Calu3 (cell line): ENCODE measurements at places on chromosomes 3 and 15.
A peak's percentile ranks its signal among the peaks of the same experiment; 100 is the strongest.

GRCh38 chr3:178146406-178146831, 389.8 kb upstream of the KCNMB2 start:
- DNase-seq: no peak

DNA sequence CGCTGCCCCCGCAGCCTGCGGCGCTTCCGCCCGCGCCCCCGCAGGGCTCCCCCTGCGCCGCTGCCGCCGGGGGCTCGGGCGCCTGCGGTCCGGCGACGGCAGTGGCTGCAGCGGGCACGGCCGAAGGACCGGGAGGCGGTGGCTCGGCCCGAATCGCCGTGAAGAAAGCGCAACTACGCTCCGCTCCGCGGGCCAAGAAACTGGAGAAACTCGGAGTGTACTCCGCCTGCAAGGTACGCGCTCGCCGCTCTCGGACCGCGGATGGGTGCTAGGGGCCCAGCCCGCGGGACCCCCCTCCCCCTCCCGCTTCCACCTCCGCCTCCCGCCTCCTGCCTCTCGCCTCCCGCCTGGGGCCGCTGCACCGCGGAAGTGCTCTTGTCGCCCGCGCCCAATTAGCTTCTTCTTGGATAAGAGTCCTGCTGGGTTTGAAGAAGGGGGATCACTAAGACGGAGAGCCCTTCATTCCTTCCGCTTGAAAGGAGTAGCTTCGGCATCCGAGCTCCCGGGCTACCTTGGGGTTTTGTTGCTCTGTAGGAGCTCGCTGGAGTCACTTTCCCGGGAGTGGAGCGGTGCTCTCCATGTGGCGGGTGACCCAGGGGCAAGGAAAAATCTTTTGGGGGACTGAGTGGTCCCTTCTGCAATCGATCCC, 426 bp downstream of the KAT2B start:
- DNase-seq: peak; percentile 69

- no peak for DNase-seq
These were observed 511.2 kb downstream of the FOXP1 start for GRCh38 chr3:71072287-71072686.

DNA sequence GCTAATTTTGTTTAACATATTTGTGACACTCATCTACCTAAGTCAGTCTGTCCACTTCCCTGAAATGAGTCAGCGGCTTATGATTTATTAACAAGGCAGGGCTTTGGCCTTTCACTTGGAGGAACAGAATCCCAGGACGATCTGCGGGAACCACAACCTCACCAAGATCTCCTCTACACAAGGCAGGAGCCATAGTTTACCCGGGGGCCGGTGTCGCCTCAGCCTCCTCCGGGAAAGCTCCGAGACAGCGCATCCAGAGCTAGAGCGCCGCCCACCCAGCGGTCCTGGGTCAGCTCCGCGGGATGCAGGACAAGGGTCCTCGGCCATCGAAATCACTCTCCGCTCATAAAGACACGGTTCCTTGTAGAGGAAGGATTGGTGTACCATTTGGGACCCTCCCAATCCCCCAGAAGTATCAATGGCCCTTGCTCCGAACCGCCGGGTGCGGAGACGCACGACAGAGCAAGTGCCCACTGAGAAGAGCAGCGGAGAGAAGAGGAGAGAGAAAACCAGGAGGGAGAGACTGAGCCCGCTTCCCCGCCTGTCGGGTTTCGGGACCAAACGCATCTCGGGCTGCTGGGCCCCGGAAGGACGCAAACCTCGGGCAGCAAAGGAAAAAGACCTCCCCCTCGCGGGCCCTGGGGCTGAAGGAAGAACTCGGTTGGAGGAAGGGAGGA, 13.1 kb upstream of the ALCAM start:
- peak; percentile 24 for DNase-seq

DNA sequence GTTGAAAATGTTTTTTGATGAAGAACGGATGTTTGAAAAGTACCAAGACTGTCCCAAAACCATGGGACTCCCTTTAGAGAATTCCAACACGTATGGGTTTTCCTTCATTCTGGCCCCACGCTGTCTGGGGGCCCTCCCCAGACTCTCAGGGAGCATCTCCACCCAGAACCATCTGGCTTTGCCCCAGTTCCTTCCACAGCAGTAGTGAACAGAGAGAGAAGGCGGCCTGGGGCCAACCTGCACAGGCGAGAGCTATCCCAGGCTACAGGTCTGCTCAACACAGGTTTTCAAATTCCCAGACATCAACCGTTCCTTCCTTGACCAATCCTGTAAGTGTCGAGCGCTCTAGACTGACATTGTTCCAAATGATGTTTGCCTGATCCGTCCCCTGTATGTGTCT, 92.5 kb upstream of the SNRPA1 start:
- DNase-seq: no peak

DNA sequence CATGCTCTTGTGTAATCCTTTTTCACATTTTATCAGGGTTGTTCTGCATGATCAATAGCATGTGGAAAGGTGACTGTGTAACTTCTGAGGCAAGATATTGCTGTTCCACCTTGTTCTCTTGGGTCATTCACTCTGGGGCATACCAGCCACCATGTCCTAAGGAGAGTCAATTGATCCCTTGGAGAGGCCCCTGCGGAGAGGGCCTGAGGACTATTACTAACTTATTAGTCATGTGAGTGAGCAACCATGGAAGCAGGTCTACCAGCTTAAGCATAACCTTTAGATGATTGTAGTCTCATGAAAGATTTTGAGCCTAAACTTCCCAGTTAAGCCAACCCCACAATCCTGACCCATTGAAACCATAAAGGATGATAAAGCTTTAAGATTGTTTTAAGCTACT, 22.0 kb upstream of the COL6A5 start:
- no peak for DNase-seq

- DNase-seq: no peak
These were observed 187.9 kb upstream of the LYSMD4 start for GRCh38 chr15:99921101-99921500.

GRCh38 chr15:40843261-40843884, 475 bp upstream of the SPINT1 start:
- DNase-seq: no peak

GRCh38 chr15:44137750-44138149, 57.3 kb downstream of the FRMD5 start:
- DNase-seq: peak; percentile 16

DNA sequence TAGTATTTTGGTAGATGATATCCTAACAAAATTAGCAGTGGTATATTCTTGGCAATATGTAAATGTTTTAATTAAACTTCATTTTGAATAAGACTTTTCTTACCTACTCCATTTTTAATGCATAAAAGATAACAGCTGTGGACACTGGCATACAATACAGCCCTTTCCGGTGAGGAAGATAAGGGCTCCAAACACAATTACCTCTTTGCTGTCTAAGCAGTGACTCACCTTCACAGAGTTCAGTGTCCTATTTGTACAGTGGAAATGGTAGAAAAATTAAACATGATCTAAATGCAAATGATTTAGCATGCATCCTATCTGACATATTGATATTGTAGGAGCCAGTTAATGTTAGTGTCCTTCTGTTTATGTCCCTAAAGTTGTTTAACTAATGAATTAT, 969.4 kb downstream of the PLOD2 start:
- DNase-seq: peak; percentile 26

DNA sequence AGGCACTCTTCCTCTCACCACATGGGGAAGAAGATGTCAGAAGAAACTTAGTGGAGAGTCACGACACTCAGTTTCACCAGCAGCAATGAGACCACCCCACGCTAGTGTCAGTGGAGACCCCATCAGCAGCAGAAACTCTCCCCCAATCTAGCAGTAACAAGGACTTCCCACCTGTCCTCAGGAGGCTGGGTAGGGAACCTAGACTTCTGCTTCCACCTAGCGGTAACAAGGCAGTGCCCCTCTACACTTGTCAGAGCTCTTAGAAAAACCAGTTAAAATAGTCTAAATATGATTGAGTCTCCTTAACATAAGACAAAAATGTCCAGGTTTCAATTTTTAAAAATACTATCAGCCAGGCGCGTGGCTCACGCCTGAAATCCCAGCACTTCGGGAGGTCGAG, 57.3 kb downstream of the TRAT1 start:
- no peak for DNase-seq
